ENCODE measurements at places on chromosomes 2 and 18. TPM values are rescaled to one million over a fixed set of nuclear protein-coding genes. Genes with fewer than 3 reads are reported as not detected.

GRCh38 chr2:79982445-79982844 lies 322.1 kb downstream of the LRRTM1 start:
- peak; percentile 71 for DNase-seq

DNA sequence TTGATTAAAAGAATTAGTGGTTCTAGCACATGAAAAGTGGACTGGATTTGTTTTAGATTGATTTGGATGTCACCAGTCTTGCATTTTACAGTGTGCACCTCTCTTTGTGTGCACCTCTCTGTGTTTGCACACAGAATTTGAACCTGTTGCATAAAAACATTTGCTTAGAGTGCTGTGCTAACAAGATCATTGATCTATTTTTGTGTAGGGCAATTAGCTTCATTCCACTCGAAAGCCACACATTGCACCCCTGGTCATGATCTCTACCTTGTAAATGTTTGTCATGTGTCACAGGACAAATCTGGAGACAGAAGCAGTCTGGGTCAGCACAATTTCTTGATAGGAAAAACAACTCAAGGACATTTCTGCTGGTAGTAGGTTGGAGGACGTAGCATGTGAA lies 258.7 kb upstream of the LINC00305 start:
- no peak for DNase-seq

GRCh38 chr2:189022053-189022481 lies 47.9 kb downstream of the COL3A1 start:
- DNase-seq, result no peak

GRCh38 chr18:58226429-58226828 lies 182.4 kb downstream of the NEDD4L start:
- no peak for DNase-seq

GRCh38 chr2:97718051-97718882 lies 4.9 kb downstream of the ZAP70 start:
- DNase-seq, result no peak

DNA sequence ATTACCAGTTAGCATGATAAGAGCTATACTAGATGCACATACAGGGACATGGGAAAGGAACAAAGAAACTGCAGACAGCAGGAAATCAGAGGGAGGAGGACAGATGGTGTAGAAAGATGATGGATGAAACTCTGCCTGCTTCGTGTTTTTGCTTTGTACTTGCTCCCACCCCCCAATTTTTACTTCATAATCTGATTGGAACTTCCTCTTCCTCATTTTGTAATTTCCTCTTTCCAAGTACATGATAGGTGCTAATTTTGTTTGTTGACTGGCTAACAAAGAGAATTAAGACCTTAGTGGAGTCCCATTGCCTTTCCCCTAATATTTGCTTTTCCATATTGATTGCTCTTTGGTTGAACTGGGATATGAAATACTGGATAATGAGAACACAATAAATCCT lies 76.0 kb upstream of the PELI1 start:
- no peak for DNase-seq

GRCh38 chr2:204321910-204322751 lies 223.1 kb upstream of the PARD3B start:
- no peak for DNase-seq

Gene KCNG3
- total RNA-seq, result 16.5 TPM

Gene DCDC2C
- not detected for total RNA-seq

All from H9 (cell line).